HEK293T (cell line): ENCODE measurements at places on chromosomes 1 and 21.
A peak's percentile ranks its signal among the peaks of the same experiment; 100 is the strongest.

GRCh38 chr1:18573170-18573569 lies 57.5 kb upstream of the PAX7 start:
- no peak for DNase-seq

DNA sequence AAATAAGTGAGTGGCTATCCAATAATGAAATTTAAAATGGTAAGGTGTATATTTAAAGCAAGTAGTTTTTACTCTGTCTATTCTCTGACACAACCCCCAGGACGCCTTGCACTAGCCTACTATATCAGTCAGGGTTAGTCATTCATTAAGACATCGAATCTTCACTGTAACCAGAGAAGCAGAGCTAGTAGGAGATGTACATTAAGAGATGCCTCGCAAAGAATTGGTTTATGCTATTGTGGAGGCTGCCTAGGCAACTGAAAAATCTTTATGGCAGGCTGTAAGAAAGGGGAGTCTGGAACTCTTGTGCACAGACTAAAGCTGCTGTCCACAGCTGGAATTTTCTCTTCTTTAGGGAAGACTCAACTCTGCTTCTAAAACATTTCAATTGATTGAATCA lies 28.8 kb downstream of the NTNG1 start:
- no peak for DNase-seq

DNA sequence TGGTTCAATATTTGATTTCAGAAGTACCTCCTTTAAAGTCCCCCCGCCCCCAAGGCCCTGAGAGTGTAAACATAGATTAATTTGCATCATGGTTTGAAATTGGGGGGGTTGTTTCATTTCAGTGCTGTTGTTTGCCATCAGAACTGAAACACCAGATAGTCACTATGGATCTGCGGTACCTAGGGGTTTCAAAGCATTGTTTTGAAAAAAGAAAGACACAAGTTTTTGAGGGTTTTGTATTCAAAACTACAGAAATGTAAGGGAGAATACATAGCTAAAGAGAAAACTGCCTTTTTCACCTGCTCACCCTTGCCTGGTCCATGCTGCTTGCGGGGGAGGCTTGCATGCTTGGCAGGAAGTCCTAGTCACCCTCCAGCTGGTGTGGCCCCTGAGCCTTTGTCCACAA lies 59.3 kb downstream of the ACP6 start:
- DNase-seq, result no peak

DNA sequence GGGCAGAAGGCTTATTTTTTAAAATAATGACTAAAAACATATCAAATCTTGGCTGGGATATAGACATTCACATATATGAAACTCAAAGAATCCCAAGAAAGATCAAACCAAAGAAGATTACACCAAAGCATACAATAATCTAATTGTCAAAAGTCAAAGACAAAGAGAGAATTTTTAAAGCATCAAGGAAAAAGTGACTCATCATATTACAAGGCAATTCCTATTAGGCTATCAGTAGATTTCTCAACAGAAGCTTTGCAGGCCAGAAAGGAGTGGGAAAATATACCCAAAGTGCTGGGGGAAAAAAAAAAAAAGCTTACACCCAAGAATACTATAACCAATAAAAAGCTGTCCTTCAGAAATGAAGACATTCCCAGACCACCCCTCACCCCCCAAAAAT lies 375.6 kb downstream of the BRINP2 start:
- no peak for DNase-seq

GRCh38 chr1:181112071-181112929 lies 23.8 kb downstream of the IER5 start:
- no peak for DNase-seq

DNA sequence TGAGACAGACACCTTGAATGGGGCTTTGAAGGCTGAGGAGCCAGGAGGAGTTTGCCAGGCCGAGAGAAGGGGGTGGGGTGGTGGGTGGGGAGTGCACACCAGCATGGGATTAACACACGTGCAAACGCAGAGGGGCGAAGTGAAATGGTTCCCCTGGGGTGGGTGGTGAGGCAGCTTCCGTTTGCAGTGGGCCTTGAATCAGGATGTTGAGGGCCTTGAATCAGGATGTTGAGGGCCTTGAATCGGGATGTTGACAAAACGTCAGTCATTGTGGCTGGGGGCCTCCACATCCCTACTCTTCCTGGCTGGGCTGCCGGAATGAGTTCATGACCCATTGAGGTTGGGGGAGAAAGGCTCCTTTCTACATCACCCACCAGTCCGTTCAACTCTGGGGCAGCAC lies 16.6 kb downstream of the LDLRAP1 start:
- DNase-seq, result no peak

GRCh38 chr1:189206617-189207016 lies 1271.0 kb downstream of the BRINP3 start:
- no peak for DNase-seq

- DNase-seq, result no peak
These were observed 294.0 kb upstream of the PTBP2 start for GRCh38 chr1:96427616-96428015.

GRCh38 chr1:43049481-43049880 lies 90.8 kb upstream of the SLC2A1 start:
- DNase-seq, result no peak

DNA sequence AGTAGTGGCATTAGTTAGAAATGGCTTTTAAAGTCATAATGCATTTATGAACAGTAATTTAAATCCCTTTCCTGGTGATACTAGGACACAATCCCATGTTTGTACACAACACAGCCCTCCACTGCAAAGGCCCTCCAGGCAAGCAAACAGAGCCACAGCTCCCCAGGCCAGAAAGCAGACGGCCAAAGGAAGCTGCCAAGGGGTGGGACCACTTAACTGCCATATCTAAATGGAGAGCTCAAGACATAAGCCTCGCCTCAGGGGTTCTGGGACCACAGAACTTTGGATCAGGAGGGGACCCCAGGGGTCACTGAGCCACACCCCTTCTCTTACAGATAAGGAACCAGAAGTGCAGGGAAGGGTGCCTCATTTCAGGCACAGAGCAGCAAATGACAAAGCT lies 189.7 kb downstream of the KCNH1 start:
- peak; percentile 3 for DNase-seq

- no peak for DNase-seq
These were observed 22.1 kb upstream of the KCNA3 start for GRCh38 chr1:110696818-110697217.

DNA sequence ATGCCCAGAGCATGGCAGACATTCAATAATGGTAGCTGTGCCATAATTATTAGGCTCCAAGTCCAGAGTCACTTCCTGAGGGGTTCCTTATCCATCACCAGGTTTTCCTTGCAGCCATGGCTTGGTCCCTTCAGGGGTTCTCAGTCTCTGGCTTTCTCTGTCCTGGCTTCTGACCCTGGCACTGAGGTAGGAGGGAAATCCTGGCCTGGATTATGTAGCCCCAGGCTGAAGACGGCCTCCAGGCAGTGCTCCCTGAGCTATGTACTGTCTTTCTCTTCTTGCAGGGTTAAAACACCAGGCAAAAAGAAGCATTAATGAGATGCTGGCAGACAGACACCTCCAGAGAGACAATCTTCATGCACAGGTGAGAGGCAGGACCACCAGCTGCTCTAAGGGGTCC lies 9.5 kb upstream of the PADI3 start:
- peak; percentile 84 for DNase-seq

GRCh38 chr1:183143576-183144315 lies 42.3 kb upstream of the LAMC2 start:
- DNase-seq, result no peak

DNA sequence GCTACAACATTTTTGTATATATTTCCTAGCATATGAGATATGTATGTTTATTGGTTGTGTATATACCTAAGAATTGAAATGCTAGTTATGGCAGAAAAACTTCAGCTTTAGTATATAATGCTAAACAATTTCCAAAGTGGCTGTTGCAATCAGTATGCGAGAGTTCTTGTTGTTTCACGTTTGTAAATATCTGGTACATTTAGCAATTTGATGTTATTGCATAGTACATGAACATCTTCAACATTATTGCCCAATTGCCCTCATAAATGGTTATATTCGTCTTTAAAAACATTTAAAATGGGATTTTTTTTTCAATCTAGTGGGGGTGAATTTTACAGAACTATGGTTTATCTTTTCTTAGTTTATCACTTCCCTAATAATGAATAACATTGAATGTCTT lies 86.2 kb upstream of the HP1BP3 start:
- no peak for DNase-seq

DNA sequence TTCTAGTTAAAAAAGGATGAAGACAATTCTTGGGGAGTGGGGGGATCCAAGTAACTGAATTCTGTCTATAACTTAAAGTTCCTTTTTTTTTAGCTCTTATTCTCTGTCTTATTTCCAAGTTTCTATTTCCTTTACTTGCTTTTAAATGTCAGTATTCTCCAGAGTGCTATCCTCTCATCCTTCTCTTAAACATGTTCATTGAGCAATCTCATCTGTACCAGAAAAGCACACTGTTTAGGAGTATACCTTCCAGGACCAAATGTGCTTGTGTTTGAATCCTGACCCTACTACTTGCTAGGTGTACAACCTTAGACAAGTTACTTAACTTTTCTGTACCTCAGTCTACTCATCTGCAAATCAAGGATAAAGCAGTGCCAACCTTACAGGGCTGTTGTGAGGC lies 50.1 kb downstream of the AKT3 start:
- no peak for DNase-seq

- no peak for DNase-seq
These were observed 657 bp upstream of the HNRNPU start for GRCh38 chr1:244865028-244865371.

DNA sequence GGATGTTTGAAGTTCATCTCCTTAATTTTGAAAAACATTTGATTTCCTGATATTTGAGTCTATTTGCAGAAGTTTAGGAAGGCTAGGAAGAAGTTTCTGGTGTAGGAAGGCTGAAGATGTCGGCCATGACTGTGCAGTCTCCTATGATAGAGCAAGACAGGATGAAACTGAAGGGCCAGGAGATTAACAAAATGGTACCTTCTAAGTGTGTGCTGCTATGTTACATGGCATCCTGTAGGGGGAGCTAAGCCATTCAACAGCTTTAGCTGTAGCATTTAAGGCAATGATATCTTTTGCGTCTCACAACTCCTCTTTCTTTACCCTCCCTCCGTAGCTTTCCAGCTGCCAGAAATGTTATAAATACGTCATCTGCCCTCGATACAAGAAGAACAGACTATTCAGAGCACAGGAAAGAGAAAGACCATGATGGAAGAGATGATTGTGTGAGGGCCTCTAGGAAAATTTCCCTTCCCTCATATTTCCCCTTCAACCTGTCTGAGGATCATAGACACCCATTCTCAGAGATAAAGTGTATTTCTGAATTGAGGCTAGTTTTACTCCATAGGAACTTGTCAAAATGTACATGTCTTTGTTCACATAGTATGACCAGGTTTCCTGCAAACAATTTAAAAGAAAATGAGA lies 61.1 kb downstream of the XCL1 start:
- DNase-seq, result peak; percentile 70

DNA sequence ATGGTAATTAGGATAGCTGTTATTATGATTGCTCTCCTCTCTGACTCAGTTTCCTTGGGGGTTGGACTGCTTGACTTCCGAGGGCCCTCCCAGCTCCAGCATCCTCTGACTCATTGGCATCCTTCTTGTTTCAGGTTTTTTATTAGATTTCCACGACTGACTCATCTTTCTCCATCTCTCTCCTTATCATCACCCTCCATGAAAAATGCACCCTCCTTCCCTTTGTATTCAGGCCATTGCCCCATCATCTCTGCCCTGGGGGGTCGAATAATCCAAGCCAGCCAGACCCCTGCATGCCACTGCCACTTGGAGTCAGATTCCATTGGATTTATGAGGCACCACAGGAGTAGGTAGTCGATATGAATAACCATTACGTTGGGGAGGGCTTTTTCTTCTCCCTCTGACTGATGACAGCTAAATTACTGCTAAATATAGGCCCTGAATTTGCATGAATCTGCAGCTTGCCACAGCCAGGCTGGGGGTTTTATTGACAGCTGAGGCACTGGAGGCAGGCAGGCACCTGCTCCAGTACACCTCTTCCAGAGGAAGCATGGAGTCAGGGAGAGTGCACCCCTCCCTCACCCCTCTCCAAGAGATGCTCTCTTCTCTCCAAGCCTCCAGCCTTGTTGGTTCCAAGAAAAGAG lies 91.7 kb downstream of the C1orf94 start:
- no peak for DNase-seq

GRCh38 chr21:38400195-38400919 lies 97.9 kb downstream of the ERG start:
- DNase-seq, result no peak

- DNase-seq, result no peak
These were observed 14.5 kb downstream of the HHAT start for GRCh38 chr1:210342986-210343780.

DNA sequence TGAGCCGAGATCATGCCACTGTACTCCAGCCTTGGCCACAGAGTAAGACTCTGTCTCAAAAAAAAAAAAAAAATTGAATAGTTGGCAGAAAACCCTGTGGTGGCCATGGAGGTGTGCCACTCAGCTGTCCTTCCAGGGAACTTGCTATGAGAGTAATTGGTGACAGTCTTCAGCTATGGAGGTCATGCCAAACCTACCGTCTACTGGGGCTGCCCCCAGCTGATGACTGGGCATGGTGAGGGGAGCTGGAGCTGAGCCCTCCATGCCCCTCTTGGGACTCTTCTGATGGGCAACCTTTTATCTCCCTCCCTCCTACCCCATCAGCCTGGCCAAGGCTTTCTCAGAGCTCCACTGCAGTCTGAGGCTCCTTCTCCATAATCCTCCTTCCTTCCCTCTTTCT lies 84.2 kb downstream of the RYR2 start:
- DNase-seq, result no peak

GRCh38 chr1:106061586-106062495 lies 994.6 kb upstream of the PRMT6 start:
- no peak for DNase-seq
